ENCODE measurements at places on chromosomes 4 and X. TPM values are rescaled to one million over a fixed set of nuclear protein-coding genes. Genes with fewer than 3 reads are reported as not detected.

- DNase-seq, result no peak
Observed at GRCh38 chr4:189202869-189203271, 737.8 kb upstream of the FRG1 start.

DNA sequence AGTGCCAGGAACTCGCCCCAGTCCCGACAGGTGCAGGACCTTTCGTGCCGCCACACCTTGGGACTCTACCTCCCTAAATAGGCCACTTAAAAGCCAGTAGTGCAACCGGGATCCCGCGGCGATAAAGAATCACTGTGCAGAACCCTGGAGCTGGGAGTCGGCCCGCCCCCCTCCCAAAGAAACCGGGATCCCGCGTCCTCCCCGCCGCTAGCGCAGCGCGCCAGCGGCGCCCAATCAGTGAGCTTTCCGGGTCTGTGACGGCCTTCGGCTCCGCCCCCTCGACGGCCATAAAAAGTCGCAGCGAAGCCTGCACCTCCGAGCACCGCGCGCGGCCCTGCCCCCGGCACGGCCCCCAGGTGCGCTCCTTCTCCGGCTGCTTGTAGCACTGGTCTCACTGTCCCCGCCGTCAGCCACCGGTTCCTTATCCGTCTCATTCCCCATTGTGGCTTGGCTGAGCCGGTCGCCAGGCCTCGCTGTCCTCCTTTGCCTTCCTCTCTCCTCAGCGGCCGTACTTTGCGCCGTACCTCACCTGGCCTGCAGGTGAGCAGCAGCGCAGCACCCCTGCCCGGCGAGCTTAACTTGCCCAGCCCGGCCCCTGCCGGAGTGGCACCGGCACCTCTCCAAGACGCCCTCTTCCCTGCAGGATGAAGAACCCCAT, at the start of gene LRAT:
Gene LRAT (plus strand): TSS at position 318 of the 658 bp plus-strand sequence. CDS start 327 bp downstream, at position 645.
- peak; percentile 52 for DNase-seq

Gene TEX13D
- not detected for total RNA-seq

- DNase-seq, result no peak
Observed at GRCh38 chr4:165328708-165329107, 1.2 kb downstream of the MSMO1 start.

GRCh38 chr4:175891231-175891630, 79.2 kb upstream of the GPM6A start:
- DNase-seq, result no peak

GRCh38 chrX:84737471-84737871, 235.2 kb upstream of the HDX start:
- DNase-seq, result no peak

- no peak for DNase-seq
Observed at GRCh38 chr4:78827191-78827590, 51.0 kb downstream of the BMP2K start.

Measured in mesothelial cell of epicardium (in vitro differentiated cells).